ENCODE measurements at places on chromosomes 1 and 21.
A peak's percentile ranks its signal among the peaks of the same experiment; 100 is the strongest.

DNA sequence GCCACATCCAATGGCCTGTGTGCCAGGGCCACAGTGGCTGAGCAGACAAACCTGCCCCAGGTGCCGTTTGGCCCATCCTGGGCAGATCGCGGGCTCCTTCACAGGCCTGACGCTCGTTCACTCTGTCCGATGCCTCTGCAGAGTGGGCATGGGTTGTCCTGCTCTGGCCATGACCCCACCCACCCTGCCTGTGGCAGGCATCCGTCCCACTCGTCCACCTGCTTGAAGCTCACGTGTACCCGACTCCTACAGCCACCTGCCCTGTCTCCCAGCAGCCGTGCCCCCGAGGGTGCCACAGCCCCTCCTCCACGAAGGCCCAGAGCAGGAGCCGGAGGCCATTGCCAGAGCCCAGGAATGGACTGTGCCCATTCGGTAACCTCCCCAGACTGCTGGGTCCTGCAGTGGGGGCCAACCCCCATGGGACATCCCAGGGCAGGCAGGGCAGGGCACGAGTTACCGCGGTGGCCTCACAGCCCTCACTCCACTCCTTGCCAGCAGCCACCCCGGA lies 41.9 kb downstream of the TRIM11 start:
- DNase-seq = no peak

GRCh38 chr1:14899686-14900085 lies 253.9 kb upstream of the TMEM51 start:
- no peak for DNase-seq

GRCh38 chr21:21631961-21632360 lies 633.8 kb downstream of the NCAM2 start:
- DNase-seq = no peak

GRCh38 chr1:228164561-228165371 lies 838 bp upstream of the IBA57 start:
- DNase-seq = peak; percentile 27

GRCh38 chr1:193157360-193157759 lies 29.1 kb downstream of the B3GALT2 start:
- no peak for DNase-seq

DNA sequence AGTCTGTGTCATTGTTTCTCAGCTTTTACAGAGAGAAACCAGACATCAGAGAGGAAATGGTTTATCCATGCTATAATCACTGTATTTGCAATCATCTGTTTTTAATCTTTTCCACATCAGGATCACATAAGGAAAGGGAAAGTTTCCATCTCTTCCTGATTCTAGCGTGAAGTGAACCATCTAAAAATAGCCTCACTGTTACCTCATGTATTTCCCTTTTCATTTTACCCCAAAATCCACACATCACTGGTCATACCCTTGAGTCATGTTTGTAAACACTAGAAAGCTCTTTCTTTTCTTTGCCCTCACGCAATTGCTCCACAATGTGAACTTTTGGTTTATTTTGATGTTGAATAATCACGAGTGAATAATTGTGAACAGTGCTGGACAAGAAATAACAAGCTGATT lies 146.0 kb downstream of the PLA2G4A start:
- DNase-seq = no peak

- no peak for DNase-seq
Measured at GRCh38 chr1:168788258-168788657, 59.3 kb upstream of the DPT start.

DNA sequence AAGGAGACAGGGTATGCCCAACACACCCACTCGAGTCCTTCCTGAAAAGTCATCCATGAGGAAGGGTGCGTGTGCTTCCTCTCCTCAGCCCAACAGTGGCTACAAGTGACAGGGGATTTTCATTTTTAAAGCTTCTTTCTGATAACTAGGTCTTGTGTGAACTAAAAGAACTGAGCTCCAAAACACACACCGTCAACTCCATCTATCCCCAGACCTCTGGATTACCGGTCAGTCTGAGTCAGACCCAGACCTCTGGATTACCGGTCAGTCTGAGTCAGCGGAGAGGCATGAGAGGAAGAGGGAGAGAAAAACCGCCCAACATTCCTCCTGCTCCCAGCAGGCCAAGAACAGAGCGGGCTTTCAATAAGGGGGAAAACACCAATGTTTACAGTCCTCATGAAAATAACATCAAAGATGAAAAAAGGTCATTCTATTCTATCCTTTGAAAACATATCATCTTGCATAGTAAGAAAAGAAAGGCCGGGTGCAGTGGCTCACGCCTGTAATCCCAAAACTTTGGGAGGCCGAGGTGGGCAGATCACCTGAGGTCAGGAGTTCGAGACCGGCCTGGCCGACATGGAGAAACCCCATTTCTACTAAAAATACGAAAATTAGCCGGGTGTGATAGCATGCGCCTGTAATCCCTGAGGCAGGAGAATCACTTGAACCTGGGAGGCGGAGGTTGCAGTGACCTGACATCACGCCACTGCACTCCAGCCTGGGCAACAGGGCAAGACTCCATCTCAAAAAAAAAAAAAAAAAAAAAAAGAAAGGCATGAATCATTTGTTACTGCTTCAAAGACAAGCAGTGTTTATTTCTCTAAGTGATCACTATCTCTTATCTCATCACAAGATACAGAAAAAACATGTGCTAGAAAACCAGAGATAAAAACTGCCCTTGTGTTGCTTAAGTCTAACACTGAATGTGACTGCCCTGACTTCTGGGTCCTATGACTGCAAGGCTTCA lies 3.4 kb downstream of the PTTG1IP start:
- peak; percentile 43 for DNase-seq

DNA sequence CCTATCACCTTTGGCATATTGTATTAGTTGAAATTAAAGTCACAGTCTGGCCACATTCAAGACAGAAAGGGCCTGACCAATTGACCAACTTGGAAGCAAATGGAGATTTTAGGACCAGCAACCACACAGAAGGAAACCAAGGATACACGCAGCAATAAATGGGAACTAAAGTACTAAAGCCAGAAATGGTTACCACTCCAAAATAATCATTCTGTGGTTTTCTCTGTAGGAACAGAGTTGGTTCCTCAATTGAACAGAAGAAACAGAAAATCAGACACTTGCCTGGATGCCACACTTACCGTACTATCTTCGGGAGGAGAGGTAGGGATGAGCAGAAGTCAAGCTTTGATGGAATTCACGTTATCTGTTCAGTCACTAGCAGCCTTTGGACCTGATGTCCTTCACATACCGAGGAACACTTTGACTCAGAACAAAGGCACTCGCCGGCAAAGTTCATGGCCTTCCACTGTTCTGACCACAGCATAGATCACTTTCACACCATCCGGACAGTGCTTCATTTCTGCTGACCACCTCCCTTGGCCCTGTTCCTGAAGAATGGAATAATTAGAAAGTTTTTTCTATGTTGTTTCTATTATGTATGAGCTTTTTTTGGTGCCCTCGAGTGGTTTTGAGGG lies 96.9 kb downstream of the LPAR3 start:
- no peak for DNase-seq

GRCh38 chr1:4362314-4363044 lies 291.9 kb upstream of the AJAP1 start:
- DNase-seq = no peak

DNA sequence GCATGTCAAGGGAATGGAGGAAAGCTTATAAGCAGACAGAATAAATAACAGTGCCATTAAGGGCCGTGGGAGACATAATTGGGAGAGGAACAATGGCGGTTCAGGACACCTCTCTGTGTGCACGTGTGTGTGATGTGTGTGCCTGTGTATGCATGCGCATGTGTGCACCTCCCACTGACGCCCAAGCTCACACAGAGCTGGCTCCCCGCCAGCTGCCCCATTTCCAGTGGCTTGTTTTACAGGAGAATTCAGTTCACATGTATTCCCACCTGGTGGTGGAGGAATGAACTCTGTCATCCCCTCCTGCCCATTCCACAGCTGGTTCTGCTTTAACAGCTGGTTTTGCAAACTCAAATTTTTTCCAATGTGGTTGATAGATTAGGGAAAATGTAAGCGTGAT lies 262.2 kb downstream of the AJAP1 start:
- no peak for DNase-seq

GRCh38 chr1:153872331-153872730 lies 50.4 kb downstream of the GATAD2B start:
- no peak for DNase-seq

All from GF-D8 (cell line).